Effector memory CD4-positive, alpha-beta T cell (primary cell): ENCODE measurements at places on chromosomes 11 and 22.
A peak's percentile ranks its signal among the peaks of the same experiment; 100 is the strongest.

DNA sequence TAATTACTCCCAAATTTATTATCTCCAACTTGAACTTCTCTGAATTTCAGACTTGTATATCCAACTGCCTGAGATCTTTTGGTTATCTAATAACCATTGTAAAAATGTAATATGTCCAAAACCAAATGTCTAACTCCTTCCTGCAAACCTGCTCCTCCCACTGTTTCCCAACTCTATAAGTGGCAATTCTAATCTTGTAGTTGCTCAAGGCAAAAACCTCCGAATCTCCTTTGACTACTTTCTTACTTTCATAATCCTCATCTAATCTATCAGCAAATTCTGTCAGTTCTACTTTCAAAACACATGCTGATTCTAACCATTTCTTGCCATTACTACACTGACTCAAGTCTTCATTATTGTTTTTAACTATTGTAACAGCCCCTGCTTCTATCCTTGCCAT is 55.7 kb downstream of the FAM168A start:
- H3K4me3 ChIP-seq, result no peak overlapping the region
- no peaks in the 10 kb centered on the region for H3K36me3 ChIP-seq
- no peak overlapping the region for H3K27ac ChIP-seq
- no peak for DNase-seq
- no peaks in the 10 kb centered on the region for H3K4me1 ChIP-seq
- H3K27me3 ChIP-seq, result no peaks in the 10 kb centered on the region

DNA sequence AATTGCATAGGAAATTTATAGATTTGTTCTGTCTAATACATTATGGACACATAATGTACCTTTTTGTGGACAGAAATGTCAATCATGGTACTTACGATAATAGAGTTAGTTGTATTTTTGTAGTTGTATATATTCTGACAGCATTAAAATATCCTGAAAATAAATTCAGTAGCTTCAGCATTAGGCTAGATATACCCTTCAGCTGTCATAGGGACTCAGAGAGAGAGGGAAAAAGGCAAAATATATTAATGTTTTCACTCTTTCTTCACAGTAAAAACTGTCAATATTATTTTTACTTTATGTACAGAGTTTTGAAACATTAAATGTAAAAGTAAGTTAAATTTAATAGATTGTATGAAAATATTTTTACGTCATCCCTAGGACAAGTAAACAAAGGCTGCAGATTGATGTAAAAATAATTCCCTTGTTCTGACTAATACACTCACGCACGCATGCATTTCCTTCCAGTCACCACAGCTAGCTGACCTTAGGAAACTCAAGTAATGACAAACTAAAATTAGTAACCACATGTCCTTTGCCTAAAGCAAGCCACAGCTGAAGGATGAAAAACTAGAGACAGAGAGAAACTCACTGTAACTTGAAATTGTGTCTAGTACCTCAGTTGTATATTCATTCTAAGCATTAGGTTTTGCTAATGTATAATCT is 104.7 kb upstream of the CARD18 start:
- H3K4me3 ChIP-seq, result no peak overlapping the region
- DNase-seq, result no peak
- H3K36me3 ChIP-seq, result no peaks in the 10 kb centered on the region
- H3K4me1 ChIP-seq, result no peaks in the 10 kb centered on the region
- no peak overlapping the region for H3K27ac ChIP-seq

DNA sequence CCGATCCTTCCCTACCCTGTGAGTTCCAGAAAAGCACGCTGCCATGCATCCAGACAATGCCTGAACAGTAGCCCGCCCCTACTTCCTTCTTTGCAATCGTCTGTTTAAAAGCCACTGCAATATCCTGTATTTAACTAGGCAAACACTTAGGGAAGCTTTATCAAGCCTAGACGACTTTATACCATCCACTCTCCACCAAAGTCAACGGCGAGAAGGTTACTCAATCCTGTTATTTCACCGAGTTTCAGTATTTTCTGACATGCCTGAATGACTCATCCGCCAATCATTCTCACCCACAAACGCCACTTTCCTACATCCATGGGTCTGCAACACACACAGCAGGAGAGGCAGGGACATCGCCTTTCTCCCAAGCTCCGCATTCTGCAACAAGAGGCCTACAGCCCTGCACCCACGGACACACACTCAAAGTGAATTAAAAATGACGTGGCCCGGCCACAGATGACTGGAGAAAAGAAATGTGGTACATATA is 9.3 kb downstream of the CELSR1 start:
- no peak overlapping the region for H3K27ac ChIP-seq
- H3K4me3 ChIP-seq, result no peak overlapping the region
- H3K36me3 ChIP-seq, result no peaks in the 10 kb centered on the region
- no peaks in the 10 kb centered on the region for H3K4me1 ChIP-seq
- DNase-seq, result no peak
- H3K27me3 ChIP-seq, result peaks cover 2% of the 10 kb centered on the region

DNA sequence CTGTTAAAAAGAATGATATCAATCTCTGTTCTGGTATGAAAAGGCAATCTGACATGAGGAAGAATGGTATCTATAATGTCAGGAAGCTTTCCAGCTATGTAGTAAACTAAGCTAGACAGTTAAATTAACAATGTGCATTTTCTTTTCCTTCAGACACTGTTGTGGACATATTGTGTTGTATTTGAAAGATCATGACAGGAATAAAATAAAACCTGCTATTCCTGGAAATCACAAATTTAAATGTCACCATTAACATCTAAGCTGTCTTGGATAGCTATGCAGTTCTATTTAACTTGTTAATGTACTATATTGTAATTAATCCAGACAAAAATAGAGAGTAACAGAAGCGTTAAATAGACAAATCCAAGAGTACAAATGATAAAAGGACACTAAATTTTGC is 297.4 kb upstream of the LUZP2 start:
- no peak overlapping the region for H3K27ac ChIP-seq
- H3K36me3 ChIP-seq, result no peaks in the 10 kb centered on the region
- no peaks in the 10 kb centered on the region for H3K27me3 ChIP-seq
- no peak overlapping the region for H3K4me3 ChIP-seq
- DNase-seq, result no peak

DNA sequence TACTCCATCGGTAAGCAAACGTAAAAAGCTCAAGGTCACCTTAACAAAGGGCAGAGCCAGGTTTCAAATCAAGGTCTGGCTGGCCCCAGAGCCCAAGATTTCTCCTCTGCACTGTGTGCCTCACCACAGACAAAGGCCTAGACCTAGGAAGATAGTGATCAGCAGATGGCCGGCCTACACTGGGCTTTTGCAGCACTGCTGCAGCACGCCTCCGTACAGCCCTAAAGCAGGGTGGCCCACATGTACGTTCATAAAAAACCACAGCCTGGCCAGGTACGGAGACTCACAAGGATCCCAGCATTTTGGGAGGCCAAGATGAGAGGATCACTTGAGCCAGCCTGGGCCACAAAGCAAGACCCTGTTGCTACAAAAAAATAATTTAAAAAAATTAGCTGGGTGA is 106.3 kb upstream of the PITPNB start:
- no peak for DNase-seq
- no peaks in the 10 kb centered on the region for H3K27me3 ChIP-seq
- no peaks in the 10 kb centered on the region for H3K4me1 ChIP-seq
- H3K27ac ChIP-seq, result no peak overlapping the region
- H3K4me3 ChIP-seq, result no peak overlapping the region
- H3K36me3 ChIP-seq, result no peaks in the 10 kb centered on the region

DNA sequence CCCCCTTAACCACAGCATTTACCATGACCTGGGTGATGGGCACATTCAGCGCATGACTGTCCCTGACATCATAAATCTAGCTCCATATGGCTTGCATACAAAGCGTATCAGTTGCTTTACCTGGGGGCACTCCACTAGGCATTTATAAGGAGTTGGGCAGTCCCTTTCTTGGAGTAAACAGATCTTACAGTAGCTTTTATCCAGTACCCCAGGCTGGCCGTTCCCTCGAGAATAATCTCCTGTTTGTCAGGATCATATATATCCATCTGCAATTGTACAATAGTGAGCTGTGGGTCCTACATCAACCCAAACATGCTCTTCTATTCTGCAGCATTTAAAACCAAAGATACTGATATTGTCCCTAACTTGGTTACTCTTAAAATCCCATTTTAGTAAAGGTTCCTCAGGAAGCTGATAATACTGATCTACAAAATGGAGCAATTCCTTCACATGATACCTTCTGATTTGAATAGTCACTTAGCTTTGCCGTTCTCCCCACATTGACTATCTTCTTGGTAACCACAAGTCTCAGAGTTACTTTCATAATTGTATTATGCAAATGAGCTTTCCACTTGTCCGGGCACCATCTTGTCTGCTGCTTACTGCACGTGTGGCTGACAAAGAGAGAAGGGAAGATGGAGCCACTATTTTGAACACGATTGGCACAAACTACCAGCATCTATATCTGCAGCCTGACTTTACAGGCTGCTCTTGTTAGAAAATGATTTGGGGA is 205.0 kb downstream of the CWF19L2 start:
- no peaks in the 10 kb centered on the region for H3K36me3 ChIP-seq
- H3K27me3 ChIP-seq, result no peaks in the 10 kb centered on the region
- H3K27ac ChIP-seq, result no peak overlapping the region
- no peak overlapping the region for H3K4me3 ChIP-seq

- no peaks in the 10 kb centered on the region for H3K36me3 ChIP-seq
- H3K4me1 ChIP-seq, result no peaks in the 10 kb centered on the region
- no peaks in the 10 kb centered on the region for H3K27me3 ChIP-seq
- H3K4me3 ChIP-seq, result no peak overlapping the region
Measured at GRCh38 chr22:49295851-49296560, 531.7 kb downstream of the BRD1 start.

GRCh38 chr11:66892911-66893310 is 36.0 kb downstream of the LRFN4 start:
- no peak overlapping the region for H3K4me3 ChIP-seq
- H3K4me1 ChIP-seq, result no peaks in the 10 kb centered on the region
- no peaks in the 10 kb centered on the region for H3K27me3 ChIP-seq
- H3K36me3 ChIP-seq, result no peaks in the 10 kb centered on the region

DNA sequence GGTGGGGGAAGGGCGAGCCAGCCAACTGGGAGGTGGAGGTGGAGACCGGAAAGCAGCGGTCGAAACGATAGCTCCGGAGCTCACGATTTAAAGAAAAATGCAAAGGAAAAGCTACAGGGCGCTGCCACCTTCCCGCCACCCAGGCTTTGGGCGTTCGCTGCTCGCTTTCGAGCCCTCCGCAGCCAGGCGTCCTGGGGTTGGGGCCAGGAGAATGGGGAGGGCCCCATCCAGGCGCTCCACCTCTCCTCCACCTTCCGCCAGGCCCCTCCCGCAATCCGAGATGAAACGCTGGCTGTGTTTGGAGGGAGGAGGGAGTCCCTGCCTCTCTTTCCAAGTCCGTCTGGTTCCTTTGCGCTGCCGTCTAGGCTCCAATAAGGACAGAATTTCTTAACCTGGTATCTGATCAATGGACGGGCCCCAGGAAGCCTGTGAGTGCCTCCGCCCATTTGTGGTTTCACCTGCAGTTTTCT is 483 bp upstream of the ABTB2 start:
- peak overlapping the region; percentile 61 for H3K4me3 ChIP-seq
- H3K36me3 ChIP-seq, result no peaks in the 10 kb centered on the region
- H3K4me1 ChIP-seq, result peaks cover 20% of the 10 kb centered on the region
- peaks cover 23% of the 10 kb centered on the region for H3K27me3 ChIP-seq
- peak overlapping the region; percentile 60 for H3K27ac ChIP-seq

- peaks cover 29% of the 10 kb centered on the region for H3K4me1 ChIP-seq
- H3K4me3 ChIP-seq, result peak overlapping the region; percentile 99
- DNase-seq, result no peak
Measured at GRCh38 chr11:62882431-62882749, 1.7 kb downstream of the SLC3A2 start.

DNA sequence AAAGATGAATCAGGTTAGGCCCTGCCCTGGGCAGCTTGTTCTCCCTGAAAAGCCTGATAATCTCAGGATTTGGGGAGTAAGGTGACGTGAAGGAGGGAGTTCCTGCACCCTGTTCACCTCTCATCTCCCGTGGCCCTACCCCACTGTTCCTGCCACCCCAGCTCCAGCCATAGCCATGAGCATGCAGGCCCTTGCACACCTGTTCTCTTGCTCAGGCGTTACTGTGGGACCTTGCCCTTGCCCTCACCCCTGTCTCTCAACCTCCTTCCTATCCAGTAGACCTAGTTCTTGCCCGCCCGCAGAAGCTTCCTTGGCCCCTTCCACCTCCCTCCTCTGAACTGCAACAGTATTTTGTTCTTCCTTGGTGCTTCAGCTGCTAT is 15.0 kb downstream of the TSKU start:
- DNase-seq, result no peak
- no peak overlapping the region for H3K27ac ChIP-seq
- no peak overlapping the region for H3K4me3 ChIP-seq
- H3K4me1 ChIP-seq, result peaks cover 10% of the 10 kb centered on the region
- no peaks in the 10 kb centered on the region for H3K36me3 ChIP-seq
- no peaks in the 10 kb centered on the region for H3K27me3 ChIP-seq

DNA sequence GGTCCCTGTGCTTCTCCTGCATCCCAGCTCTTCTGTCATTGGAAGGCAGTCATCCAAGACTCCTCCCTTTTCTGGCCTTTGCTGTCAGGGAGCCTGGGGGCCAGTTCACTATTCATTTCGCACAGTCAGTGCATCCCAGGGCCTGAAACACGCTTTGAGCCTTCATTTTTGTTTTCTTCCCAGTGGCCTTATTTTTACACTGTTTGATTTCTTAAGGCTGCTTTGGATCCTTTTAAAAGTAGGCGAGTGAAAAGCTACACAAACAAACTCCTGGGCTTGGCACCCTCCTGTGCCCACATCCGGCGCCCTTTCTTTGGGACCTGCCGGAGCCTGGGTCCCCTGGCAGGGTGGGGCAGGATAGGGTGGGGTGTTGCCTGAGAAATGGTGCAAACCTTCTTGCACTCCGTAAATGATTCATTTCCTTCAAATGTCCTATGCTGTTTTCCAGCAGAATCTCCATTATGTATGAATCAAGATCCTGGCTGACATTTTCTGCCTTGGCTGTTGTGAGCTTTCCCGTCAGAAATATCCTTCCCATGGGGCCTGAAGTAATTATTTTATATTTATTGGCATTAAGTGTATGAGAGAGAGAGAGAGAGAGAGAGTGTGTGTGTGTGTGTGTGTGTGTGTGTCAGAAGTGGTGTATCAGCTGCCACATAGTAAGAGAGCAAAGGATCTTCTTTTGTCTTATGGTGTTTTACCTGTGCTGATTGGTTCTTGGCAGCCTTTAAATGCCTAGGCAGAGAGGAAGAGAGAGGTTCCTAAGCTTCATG is 45.6 kb downstream of the BCR start:
- no peak overlapping the region for H3K4me3 ChIP-seq
- H3K27me3 ChIP-seq, result no peaks in the 10 kb centered on the region
- peaks cover 57% of the 10 kb centered on the region for H3K4me1 ChIP-seq
- H3K36me3 ChIP-seq, result no peaks in the 10 kb centered on the region

DNA sequence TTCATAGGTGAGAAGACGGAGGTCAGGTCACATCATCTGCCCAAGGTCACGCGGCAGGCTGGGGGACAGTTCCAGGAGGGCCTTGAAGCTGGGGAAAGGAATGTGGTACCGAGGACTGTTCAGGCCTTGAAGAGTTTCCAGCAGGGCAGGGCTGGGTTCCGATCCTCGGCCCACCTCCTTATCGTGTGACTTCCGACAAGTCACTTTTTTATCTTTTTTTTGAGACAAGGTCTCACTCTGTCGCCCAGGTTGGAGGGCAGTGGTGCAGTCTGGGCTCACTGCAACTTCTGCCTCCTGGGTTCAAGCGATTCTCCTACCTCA is 623 bp downstream of the NDUFS8 start:
- DNase-seq, result no peak
- H3K4me3 ChIP-seq, result peak overlapping the region; percentile 74
- peaks cover 13% of the 10 kb centered on the region for H3K4me1 ChIP-seq
- no peaks in the 10 kb centered on the region for H3K27me3 ChIP-seq

- H3K4me3 ChIP-seq, result no peak overlapping the region
- H3K27ac ChIP-seq, result no peak overlapping the region
- H3K27me3 ChIP-seq, result no peaks in the 10 kb centered on the region
- H3K36me3 ChIP-seq, result no peaks in the 10 kb centered on the region
- no peak for DNase-seq
Measured at GRCh38 chr11:131441051-131441810, 70.8 kb downstream of the NTM start.
